COLO829 (cell line): ENCODE measurements at places on chromosomes 6 and 20.
A peak's percentile ranks its signal among the peaks of the same experiment; 100 is the strongest.

- DNase-seq = no peak
Observed at GRCh38 chr6:127859956-127860355, 40.9 kb downstream of the THEMIS start.

DNA sequence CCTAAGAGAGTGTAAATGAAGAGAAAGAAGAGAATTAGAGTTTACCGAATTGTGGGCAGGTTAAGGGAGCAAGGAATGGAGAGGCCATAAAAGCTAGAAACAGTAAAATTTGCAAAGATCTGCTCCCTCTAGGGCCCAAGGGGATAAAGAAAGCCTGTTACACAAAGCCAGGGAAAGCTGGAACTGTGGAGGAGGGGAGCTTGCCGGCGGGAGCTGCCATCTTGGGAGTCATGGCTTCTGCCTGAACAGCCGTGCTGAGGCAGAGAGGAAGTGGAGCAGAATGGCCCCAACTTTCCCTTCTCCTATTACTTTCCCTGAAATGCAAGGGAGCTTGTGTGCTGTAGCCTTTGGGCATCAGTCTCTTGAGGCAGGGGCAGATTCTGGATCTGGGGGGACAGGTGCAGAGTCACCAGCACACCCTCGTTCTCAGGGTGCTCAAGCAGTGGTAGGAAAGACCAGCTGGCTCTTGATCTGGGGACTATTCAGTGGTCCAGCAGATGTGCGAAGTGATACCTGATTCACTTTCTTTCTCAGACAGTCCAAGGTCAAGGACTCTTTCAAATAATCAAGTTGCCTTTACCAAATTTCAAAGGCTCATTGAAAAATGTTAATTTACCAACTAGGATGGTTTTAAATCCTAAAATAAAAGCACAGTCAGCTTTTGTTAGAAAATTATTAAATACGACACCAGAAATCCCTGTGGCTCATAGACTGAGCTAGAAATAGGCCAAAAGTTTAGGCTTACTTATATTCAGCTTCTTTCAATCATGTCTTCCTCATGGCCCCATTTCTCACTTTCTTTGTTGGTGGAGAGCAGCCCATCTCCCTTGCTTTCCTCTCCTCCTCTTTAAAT lies 25.7 kb downstream of the LAMA4 start:
- no peak for DNase-seq

DNA sequence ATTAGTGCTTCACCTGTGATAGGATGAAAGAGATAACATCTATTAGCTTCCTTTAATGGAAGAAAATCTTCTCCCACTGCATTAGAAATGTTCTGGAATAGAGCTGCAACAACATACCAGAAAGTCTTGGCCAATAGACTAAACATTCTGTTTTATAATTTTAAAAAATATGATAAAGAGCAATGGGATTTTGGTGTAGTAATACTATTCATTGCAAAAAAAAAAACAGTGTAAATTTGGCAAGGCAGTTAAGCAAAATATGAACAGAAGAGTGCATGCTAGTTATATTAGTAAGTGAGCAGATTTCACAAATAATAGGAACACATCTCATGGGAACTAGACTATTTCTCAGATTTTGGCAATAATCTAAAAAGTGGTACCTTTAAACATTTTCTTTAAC lies 43.3 kb downstream of the SOX4 start:
- no peak for DNase-seq

DNA sequence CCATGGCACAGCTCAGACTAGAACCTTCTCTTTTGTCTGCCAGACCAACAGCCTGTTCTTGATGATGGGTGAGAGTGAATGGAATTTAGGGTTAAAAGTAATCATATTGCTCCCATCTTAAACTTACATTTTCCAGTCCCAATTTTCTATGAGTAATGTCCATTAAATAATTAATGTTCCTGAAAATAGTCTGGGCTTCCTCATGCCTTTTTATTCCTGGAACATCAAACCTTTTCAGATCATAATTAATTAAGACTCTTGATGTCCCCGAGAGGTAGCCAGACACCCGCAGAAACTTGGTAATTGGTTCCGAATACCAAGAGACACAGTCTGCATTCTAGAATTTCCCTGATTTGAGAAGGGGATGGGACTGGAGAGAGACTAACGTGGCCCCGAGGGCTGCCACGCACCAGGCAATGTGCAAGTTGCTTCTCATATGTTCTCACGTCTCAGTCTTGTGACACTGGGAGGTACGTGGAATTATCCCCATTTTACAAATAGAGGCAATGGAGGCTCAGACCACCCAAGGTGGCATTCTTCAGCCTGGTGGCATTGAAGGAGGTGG lies 78.6 kb upstream of the TOX2 start:
- DNase-seq = no peak

- DNase-seq = peak; percentile 44
Observed at GRCh38 chr6:28789553-28790083, 134.2 kb downstream of the TRIM27 start.

DNA sequence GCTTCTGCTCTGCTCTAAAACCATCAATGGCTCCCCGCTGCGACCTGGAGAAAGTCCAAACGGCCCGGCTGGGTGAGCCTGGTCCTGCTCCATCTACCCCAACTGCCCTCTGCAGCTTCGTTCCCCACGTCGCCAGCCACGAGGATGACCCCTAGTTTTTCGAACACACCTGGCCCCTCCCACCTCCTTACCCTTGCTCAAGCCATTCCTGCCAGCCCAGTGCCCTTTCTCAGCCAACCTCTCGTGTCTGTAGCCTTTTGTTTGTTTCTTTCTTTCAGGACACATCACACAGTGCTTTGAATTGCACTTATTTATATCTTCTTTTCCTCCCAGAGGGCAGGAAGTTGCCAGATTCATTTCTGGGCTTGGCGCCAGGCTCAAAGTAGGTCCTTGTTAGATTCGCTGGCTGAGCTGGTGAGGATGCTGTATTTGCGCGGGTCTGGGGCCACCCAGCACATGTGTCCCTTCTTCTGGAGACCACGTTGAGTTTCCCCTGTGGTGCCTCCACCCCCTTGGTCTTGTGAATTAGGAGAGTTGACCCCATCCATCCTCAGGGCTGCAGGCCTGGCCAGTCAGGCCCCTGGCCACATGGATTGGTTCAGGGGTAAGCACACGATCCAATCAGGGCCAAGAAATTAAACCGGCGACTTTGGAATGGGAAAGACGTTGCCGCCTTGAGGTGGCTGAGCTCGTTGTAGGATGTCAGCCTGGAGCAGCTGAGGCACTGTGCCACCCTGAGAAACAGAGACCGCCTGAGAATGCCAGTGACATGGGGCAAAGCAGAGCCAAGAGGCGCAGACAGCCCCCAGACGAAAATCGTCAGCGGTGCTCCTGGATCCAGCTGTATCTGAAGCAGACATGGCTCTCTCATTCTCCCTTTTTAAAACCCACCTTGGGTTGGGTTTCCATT lies 156.0 kb downstream of the CEBPB start:
- peak; percentile 87 for DNase-seq

DNA sequence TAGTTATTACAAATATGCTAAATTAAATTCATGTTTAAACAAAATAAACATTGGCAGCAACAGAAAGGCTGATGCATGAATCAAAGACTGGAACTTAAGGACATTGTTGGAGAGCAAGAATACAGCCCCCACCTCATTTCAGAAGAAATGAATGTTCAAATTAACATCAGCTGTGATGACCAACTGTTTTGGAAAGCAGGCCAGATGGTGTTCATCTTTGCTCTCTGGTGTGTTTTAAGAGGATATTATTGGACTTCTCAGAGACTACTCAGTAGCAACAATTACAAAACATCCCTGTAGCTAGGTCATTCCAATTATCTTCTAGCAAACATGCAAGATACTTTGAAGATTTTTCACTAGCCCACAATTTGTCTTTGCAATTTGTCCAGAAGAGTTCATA lies 118.6 kb upstream of the DOK5 start:
- no peak for DNase-seq

- DNase-seq = no peak
Observed at GRCh38 chr6:87702589-87702945, 534 bp upstream of the AKIRIN2 start.
